ENCODE measurements at places on chromosomes 12 and 14.

DNA sequence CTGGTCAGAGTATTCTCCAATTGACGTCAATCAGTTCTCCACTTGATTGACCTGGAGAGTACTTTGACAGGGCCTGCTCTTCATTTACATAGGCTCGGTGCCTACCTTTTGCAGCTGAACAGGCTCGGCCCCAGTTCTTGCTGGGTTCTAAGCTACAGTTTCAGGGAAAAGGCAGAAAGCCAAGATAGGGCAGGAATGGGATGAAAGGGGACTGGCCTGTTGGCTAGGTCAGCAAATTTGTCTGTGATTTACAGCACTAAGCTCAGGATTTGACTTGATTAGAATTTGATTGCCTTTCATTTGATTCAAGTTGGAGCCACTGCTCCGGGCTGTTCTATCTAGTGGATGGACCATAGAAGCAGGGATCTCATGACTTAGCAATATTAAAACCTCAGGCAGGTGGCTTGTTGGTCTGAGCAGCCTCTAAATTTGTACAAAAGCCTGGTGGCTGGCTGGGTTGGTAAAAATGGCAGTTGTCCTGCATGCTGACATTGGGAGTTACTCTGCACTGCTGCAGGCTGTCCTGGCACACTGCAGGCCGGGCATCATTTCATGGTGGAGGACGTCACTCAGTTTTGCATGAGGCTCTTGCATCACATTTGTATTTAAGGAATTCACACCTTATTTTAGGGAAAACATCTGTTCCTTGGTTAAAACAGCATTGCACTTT, 71.8 kb downstream of the BICD1 start:
- DNase-seq = no peak

DNA sequence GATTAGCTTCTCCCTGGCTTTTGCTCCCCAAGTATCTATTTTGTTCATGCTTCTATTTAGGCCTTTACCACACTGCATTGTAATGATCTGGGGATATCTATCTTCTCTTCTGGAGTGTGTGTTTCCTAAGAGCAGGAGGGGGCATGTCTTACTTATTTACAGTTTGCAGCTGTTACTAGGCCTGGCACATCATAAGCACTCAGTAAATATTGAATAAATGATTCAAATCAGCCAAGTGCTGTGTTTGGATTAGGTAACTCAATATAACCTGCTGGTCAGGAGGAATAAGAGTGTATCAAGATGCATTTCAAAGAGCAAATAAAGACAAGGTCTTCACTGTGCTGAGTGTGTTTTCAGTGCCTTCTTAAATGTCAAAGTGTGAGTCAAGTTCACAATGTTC, 186.1 kb downstream of the FOXG1 start:
- no peak for DNase-seq

DNA sequence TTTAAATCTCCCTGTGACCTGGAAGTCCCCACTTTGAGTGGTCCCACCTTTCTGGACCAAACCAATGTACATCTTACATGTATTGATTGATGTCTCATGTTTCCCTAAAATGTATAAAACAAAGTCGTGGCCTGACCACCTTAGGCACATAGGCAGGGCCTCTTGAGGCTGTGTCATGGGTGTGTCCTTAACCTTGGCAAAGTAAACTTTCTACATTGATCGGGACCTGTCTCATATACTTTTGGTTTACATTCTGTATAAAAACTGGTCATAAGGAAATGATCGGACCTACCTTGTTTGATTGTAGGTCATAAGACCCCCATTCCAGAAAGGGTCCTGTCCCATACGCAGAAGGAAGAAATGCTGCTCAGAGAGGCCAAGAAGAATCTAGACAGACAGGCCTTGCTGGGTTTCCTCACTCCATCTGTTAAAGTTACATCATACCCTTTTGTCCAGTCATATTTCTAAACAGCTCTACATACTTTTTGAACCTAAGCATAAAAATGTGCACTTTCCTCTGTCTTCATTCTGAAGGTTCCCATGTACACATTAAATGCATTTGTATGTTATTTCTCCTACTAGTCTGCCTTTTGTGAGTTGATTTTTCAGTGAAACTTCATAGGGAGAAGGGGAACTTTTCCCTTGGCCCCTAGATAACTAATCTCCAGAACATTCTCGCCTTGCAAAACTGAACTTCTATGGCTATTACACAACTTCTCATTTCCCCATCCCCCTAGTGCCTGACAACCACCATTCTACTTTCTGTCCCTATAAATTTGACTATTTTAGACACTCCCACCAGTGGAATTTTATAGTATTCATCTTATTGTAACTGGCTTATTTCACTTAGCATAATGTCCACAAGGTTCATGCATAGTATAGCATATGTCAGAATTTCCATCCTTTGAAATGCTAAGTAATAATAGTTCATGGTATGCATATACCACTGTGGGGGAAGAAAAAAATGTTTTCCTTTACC, 30.2 kb upstream of the CPM start:
- no peak for DNase-seq

DNA sequence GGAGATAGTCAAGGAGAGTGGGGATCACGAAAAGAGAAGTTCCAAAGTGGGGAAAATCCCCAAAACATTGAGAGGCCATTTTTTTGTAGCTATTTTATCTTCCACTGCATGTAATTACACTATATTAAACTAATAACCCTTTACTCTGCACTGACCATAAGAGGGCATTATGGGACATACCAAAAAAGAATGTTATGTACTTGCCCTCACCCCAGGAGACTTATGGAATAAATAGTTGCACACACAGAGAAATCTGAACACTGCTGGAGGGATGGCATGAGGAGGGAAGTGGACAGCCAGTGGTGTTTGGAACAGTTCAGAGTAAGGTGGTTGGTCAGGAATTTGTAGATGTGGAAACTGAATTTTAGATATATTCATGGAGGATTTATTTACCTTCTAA, 422.9 kb downstream of the SNAPC1 start:
- DNase-seq = no peak

DNA sequence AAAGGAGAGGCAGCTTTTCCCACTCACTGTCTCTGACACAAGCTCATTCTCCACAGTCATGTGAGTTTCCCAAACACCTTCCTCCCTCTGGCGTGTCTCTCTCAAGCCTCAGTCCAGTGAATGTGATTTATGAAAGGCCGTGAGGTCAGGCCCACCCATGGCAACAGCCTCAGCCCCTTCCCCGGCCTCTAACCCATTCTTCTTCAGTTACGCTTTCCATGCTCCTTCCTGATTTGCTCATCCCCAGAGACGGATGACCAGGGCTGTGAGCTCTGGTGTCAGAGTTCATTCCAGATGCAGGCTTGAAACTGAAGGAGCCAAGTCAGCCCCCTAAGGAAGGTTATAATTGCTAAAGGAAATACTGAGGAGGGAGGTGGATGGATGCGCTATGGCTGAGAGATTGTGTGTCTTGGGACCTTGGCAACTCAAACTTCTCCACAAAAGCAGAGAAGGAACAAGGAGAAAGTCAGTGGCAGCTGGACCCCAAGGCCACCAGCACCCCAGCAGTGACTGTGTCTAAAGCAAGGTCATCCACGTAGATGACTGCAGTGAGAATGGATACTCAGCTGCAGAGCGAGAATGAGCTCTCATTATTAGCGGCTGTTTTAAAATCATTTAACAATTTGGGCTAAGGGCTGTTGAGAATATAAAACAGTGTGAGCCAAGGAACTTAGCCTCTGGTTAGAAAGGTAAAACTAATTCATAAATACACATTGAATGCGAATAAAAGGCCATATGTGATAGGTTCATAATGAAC, 84.1 kb downstream of the FBXL14 start:
- no peak for DNase-seq

DNA sequence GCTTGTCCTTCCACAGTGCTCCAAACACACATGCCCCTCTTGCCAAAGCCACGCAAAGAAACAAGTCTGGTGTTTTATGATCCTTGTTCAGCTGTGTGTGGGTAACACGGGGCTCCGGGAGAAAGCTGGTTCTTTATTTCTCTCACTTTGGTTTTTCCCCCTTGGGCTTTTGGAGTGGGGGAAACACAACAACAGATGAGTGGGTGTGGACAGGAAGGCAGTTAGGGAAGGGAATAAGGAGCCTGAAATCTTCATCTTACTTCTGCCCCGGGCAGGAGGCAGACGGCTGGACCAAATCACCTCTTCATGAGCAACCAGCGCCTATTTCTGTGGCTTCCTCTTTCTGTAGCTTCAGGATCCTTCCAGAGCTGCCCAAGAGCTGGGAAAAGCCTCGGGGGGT, 218.5 kb downstream of the PHETA1 start:
- no peak for DNase-seq

DNA sequence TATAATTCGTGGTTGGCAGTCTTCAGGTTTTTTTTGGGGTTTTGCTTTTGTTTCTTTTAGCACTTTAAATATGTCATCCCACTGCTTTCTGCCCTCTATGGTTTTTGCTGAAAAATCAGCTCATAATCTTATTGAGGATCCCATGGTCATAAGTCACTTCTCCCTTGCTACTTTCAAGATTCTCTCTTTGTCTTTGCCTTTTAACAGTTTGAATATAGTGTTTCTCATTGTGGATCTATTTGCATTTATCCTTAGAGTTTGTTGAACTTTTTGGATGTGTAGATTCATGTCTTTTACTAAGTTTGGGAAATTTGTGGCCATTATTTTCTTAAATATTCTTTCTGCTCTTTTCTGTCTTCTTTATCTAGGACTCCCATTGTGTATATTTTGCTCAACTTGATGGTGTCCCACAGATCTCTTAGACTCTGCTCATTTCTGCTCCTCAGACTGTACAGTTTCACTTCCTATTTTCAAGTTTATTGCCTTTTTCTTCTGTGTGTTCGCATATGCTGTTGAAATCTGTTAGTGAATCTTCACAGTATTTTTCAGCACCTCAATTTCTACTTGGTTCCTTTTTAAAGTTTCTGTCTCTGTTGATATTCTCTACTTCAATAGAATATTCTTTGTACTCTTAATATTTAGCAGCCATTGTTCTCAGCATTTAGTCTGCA, 70.8 kb downstream of the WNK1 start:
- peak; percentile 65 for DNase-seq

GRCh38 chr14:75422169-75422568, 5.7 kb upstream of the JDP2 start:
- DNase-seq = no peak

GRCh38 chr12:76927170-76927784, 48.5 kb upstream of the CSRP2 start:
- DNase-seq = peak; percentile 13

DNA sequence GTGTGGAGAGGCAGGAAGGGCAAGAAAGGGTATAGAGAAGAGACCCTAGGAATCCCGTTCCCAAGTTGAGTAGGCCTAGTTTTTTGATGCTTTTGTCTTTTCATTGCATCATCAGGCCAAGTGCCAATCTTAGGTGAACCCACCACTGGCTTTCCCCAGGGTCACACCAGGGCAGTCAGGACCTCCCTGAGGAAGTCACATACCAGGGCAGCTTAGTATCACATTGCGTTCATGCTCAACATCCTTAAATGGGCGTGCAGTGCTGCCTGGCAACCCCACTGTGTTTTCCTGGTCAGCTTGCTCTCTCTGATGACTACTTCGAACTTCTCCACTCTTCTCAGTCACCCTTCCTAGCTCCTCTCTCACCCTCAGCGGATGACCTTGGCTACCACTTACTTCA, 9.0 kb downstream of the ASIC1 start:
- no peak for DNase-seq

GRCh38 chr12:118773956-118774723, 207.2 kb upstream of the SRRM4 start:
- DNase-seq = no peak

DNA sequence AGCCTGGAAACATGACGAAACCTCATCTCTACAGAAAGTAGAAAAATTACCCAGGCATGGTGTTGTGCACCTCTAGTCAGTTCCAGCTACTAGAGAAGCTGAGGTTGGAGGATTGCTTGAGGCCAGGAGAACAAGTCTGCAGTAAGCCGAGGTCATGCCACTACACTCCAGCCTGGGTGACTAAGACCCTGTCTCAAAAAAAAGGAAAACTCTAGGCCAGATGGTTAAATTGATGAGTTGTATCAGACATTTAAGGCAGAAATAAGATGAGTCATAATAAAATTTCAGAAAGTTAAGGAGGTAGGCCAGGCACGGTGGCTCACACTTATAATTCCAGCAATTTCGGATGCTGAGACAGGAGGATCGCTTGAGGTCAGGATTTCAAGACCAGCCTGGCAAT, 10.7 kb downstream of the EIF2S1 start:
- no peak for DNase-seq

DNA sequence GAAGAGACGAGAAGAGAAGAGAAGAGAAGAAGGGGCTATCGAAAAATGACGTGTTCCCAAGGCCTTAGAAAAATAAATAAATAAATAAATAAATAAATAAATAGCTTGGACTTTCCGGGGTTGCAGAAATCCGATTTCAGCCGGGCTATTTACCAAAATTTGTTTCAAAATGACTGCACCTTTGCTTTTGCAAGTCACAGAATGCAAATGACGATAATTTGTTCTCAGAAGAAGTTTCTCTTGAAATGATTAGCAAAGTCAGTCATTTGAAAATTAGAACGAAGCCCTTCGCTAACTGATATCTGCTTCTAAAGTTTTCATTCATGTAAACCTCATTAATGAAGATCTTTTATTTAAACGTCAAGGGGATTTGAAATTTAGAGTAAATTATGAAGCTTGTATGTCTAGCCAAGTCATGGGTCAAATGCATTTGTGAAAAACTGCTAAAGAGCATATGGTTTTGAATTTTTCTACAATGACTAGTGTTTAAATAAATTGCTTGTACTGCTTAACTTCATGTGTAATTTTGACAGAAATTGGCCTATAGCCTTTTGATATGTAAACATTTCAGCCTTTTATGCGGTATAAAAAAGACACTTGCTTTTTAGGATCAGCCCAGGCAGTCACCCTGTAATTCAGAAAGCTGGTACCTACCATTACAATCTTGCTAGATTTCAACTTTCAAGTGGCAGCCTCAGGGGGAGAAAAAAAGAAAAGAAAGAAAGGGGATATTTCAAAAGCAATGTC, 4.6 kb upstream of the GSC start:
- DNase-seq = no peak

- no peak for DNase-seq
These were observed 719.3 kb upstream of the TBX3 start for GRCh38 chr12:115403253-115403652.

- peak; percentile 10 for DNase-seq
These were observed 34.2 kb upstream of the KICS2 start for GRCh38 chr12:64256166-64256800.

DNA sequence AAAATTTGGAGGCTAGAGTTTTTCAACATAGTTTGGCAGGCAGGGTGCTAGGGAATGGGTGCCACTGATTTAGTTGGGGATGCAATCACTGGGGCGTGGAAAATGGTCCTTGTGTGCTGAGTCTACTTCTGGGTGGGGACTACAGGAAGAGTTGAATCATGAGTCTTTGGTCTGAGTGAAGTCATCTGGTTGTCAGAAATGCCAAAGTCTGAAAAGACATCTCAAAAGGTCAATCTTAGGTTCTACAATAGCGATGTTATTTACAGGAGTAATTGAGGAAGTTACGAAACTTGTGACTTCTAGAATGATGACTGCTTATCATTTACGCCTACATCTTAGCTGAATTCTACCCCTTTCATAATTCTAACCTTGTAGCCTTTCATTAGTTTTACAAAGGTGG, 209.1 kb downstream of the NUBPL start:
- DNase-seq = no peak
